ENCODE measurements at places on chromosomes 5 and 9.

GRCh38 chr9:16553869-16554540 is 316.5 kb downstream of the BNC2 start:
- no peak for DNase-seq

GRCh38 chr5:117286813-117287212 is 712.2 kb upstream of the SEMA6A start:
- DNase-seq, result no peak

- no peak for DNase-seq
Observed at GRCh38 chr9:96219900-96220257, 82.1 kb downstream of the HSD17B3 start.

DNA sequence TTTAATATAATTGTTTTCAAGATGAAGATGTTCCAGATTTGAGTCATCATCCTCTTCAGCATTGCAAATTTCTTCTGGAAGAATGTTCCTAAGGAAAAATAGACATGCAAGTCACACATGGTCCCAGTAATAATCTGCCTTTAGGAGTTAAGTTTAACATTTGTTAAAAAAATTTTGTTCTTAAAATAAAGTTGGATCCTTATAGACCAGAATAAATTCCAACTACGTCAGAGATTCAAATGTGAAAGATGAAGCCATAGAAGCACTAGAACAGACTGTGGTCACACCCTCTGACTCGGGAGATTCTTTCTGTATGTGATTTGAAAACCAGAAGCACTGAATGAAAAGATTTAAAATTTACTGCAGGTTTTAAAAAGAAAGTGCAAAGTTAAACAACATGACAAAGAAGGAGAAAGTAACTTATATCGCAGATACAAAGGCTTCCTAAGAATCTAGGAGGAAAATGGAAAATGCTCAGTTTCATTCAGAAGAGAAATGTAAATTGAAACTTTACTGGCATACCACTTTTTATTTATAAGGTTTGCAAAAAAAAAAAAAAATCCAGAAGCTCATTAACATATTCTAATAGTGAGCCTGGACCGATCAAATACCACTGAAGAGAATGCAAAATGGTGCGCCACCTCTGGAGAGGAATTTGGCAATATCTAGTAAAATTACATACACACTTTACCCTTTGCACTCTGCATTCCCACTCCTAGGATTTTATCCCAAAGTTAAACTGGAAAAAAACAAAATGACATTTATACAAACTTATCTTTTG is 14.3 kb upstream of the ASPN start:
- DNase-seq, result no peak

DNA sequence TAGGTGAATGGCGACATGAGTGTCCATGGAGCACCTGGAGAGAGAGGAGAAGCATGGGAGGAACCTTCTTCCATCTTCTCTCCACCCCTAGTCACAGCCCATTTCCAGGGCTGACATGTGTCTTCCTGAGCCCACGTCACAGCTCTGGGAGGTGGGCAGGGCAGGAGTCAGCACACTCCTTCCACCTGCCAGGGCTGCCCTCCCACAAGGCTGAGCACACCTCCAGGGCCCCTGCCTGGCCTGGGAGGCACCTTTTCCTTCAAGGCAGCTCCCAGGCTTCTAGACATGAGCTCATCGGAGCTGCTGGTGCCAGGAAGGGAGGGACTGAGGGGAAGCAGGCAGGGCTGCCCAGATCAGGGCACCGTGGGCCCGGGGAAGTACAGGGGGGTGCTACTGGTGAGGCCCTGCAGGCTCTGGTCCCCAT is 13.6 kb upstream of the SYNPO start:
- DNase-seq, result no peak

- DNase-seq, result no peak
Observed at GRCh38 chr5:962801-963200, 45.8 kb upstream of the NKD2 start.

- no peak for DNase-seq
Observed at GRCh38 chr5:180596115-180596667, 4.9 kb upstream of the SCGB3A1 start.

DNA sequence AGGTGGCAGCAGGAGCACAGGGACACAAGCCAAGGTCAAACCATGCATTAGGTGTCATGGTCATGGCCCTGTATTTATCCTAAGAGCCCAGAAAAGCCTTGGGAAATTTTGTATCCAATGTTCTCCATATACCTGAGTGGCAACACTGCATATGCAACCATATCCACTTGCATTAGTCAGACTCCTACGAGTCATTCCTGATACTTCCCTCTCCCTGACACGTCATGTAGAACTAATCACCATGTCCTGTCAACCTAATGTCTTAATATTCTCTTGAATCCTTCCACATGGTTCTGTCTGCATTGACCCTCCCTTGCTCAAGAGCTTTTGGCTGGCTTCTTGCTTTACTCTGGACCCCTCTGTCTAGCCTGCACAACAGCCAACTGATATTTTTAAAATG is 9.4 kb downstream of the SCGB3A2 start:
- no peak for DNase-seq

- no peak for DNase-seq
Observed at GRCh38 chr5:108521841-108522506, 140.1 kb upstream of the FBXL17 start.

DNA sequence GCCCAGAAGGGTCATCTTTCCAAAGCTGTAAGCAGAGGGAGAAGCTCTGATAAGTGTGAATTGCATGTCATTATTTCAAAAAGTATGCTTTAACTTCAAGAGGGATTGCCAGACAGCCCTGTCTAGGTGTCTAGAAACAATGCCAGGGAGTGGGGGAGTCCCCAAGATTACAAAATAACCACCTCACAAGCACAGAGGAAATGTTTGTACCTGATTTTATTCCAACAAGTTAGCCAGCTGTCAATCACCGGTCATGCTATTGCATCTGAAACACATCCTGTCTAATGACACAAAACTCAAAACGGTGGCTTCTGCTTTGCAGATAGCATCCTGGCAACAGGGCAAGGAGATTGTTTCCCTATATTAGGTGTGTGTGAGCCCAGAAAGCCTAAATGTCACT is 154.2 kb upstream of the WWC1 start:
- no peak for DNase-seq

DNA sequence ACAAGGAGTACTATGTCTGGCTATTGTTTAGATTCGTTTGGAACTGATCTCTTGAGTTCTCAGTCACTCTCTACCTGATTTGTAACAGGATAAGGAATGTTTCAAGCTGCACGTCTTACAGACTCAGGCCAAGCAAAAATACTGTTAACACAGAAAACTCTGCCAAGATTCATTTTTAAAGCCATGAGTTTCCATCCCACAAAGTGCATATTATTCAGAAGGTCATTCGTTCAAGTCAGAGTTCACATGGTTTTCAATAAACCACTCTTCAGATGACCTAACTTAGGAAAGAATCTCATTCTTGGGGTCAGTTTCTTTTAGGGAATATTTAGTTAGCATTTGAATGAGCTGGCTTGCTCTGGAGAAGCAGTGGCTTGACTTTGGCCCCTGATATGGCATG is 49.3 kb downstream of the F2R start:
- no peak for DNase-seq

GRCh38 chr9:11142965-11143738 is 530.4 kb upstream of the PTPRD start:
- DNase-seq, result no peak

DNA sequence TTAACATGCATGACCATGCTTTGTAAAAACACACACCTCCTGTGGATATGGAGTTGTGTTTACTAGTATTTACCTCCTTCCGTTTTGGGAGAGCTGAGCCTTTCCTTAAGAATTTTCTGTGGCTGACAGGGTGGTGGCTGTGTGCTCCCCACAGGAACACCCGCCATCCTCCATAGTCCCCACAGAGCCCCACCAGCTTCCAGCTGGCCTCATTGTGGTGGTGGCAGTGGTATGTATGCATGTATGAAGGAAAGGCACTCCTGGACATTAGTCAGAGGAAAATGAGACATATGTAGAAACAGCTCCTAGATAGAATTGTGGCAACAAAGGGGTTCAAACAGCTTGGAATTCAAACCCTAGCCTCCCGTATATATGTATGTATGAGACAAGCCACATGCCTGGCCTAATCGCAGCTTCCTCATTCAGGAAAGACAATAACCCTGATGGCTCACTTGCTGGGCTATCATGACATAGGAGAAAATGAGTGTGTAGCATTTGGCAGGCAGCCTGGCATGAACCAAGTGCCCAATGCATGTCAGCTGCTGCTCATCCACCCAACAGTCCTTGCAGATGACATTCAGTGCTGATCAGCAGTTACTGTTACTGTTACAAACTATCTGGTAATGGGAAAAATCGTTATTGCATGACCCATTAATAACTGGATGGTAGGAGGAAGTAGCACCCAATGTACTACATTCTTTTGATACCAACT is 459.7 kb downstream of the EBF1 start:
- DNase-seq, result no peak

DNA sequence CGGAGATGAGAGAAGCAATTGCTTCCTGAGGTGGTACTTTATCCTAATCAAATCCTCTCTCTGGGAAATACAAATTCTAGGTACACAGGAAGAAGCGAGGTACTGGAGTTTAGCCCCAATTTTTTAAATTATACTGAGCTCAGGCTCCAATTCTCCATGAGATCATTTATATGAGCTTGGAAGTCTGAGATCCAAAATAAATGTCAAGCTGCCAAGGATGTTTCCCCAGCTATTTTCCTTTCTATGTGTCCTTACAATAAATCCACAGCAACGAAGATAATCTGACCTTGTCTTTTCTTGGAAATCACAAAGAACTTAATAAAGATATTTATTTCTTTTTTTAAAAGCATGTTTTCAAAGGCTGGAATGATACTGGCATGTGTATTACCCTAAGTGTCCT is 597.3 kb downstream of the GABRG2 start:
- no peak for DNase-seq

GRCh38 chr5:33726422-33727165 is 165.2 kb downstream of the ADAMTS12 start:
- no peak for DNase-seq

DNA sequence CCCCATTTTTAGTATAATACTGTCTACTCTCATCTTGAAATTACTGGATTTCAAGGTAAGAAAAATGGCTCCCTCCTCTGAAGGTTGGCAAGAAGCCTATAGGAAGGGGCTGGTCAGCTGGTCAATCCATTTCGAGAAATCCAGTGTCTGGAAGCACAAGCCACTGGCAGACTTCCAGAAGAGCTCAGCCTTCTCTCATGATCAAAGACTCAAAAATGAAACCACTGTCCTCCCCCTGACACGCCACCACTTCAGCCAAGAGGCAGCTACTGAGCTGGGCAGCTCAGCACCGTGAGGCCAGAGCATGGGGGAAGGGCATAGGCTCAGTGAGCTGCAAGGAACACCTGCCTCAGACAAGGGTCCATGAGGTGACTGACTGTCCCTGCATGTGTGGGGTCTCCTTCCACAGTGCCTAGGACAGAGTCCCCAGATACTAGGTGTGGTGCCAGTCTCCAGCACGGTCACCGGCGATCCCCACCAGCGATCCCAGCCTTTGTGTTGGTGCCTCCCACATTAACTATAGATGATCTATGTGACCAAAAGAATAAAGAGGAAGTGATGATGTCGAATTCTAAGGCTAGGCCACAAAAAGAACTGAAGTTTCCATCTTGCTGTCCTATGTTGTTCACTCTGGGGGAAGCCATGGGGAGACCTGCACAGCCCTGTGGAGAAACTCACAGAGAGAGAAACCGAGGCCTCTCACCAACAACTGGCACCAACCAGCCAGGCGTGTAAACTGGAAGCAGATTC is 100.1 kb upstream of the LRRTM2 start:
- no peak for DNase-seq

- DNase-seq, result no peak
Observed at GRCh38 chr9:127123064-127123890, 842 bp upstream of the ANGPTL2 start.

DNA sequence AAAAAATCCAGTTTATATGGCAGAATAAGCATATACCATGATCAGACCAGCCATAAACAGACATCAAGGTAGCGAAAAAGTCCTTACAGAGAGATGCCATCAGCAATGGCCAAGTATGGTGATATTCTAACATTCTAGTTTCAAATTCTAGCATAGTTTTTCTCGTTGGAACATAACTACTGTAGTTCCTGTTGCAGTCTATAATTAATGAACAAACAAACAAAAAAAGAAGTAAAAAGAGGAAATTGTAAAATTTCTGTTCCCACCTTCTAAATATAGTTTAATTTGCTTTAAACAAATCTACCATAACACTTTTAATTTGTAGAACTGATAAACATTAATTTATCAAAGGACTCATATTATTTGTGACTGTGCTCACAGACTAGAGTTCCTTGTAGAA is 9.9 kb upstream of the CD180 start:
- no peak for DNase-seq

DNA sequence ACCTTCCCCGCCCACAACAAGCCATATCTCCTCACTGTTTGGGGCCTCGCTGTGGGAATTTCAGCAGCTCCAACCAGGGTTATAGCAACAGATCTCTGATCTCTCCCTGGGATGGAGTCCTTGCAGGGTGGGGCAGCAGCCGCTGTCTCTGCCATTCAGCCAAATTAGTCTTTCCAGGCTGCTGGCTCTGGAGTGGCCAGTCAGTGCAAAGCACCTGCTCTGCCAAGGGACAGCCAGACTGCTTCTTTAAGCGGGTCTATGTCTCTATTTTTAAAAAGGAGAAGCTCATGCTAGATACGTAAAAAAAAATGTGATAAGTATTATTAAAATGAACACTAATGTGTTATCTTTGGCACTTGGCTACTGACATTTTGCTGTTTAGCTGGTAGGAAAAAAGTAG is 380.2 kb downstream of the CDH10 start:
- no peak for DNase-seq

DNA sequence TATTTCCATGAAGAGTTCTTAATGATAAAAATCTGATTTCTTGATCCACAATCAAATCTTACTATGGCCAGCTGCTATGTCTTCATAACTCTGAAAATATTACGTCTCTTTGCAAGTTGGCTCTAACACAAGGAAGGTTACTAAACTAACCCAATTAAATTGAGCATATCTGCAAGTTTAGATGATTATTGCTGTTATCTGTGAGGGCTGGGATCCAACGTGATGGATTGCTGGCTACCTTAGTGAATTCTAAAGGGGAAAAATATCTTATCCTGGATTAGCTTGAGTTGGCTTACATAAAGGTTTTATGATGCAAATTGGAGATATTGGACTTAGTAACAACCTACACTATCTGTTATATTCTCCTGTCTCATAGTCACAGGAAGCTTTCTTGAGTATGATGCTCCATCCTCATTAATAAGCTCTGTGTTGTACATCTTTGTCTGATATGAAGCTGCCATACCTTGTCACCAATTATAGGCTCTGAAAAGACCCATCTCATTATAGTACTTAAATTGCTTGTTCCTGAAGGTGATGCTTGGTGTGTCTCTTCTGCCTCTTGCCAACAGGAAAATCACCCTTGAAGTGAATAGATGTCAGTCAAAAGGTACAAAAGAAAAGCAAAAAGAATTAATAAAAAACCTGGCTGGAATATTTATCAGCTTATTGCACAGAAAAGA is 733.0 kb upstream of the MEF2C start:
- no peak for DNase-seq

GRCh38 chr5:181241393-181241975 is 2.2 kb downstream of the RACK1 start:
- DNase-seq, result no peak

GRCh38 chr9:20558566-20559016 is 63.7 kb downstream of the MLLT3 start:
- DNase-seq, result no peak

Measured in activated T-helper 1 cell treated with Interleukin-2 at 50 U/mL for 16 hours (primary cell).